WERI-Rb-1 (cell line): ENCODE measurements at places on chromosomes 6 and 20.

DNA sequence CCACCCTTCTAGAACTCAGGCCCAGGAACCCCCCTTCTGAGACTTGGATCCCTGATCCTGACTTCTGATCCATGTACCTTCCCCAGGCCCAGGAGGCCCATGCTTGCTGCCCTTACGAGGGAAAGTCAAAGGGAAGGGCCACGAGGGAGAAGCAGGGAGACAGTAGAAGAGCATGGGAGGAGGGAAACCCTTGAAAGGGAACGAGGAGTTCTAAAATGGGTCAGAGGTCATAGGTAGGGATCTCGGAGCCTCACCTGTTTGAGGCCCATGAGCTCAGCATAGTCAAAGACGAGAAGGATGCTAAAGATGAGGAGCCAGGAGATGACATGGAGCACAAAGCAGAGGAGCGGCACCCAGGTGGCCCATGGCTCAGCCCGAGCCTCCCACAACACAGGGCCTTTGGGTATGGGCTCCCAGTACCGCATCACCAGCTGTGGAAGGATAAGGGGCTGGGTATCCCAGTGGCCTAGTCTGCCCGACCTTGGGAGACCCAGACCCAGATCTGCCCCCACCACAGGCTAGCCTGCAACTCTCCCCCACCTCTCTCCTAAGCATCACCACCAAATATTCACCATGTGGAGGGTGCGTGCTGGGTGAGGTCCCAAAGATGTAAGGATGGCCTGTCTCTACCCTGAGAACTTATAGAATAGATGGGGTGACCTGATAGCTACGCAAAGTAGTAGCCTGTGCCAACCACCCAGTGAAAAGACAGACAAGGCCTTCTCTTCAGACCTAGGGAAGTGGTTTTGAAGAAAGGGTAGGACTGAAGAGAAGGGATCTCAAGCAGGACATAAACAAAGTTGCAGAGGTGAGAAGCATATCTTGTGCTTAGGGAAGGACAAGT is 1.5 kb downstream of the NRM start:
- no peak for DNase-seq

DNA sequence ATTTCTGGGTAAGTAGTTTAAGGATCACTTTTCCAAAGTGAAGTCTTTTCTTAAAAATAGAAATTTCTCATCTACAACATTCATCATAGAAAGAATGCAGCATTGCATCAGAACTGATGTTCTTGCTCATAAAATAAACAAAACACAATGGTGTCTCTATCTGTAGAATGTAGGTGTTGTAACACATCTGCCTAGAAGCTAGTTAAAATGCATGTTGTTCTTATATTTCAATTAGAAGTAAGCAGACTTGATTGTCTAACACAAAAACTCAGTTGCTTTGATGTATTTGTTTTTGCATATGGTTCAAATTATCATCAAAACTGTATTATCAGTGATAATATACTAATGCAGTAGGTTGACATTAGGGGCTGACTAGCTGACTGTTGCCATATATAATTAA is 654.7 kb upstream of the FLRT3 start:
- no peak for DNase-seq

GRCh38 chr20:32780749-32781655 is 18.8 kb downstream of the DNMT3B start:
- no peak for DNase-seq

DNA sequence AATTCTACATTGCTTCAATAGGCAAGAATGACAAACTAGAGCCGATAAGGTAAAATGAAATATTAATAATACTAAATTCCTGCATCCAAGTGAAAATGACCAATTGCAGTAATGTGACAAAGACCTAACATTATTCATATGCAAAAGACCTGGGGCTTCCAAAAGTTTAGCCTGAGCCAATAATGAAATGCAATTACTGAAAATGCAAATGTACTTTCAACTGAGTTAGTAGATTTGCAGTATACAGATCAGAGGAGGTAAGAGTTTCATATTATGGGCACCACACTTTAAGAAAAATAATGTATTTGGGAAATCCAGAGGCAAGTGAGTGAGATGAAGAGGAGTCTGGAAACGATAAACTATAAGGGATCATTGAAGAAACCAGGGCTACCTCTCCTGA is 193.7 kb upstream of the GMDS start:
- no peak for DNase-seq
